Left ventricle myocardium inferior (tissue), 1 donor: ENCODE measurements at places on chromosomes 1 and 21.

GRCh38 chr1:205118752-205119151, 3.0 kb downstream of the RBBP5 start:
- no peak overlapping the region for H3K4me3 ChIP-seq
- DNase-seq, result no peak
- H3K27me3 ChIP-seq, result no peaks in the 10 kb centered on the region
- H3K4me1 ChIP-seq, result peaks cover 38% of the 10 kb centered on the region
- H3K27ac ChIP-seq, result no peak overlapping the region

GRCh38 chr1:178727014-178727895, 2.2 kb downstream of the RALGPS2 start:
- H3K4me1 ChIP-seq, result peaks cover 28% of the 10 kb centered on the region
- H3K36me3 ChIP-seq, result no peaks in the 10 kb centered on the region
- peak overlapping the region; percentile 83 for H3K4me3 ChIP-seq
- no peak for DNase-seq

- H3K27me3 ChIP-seq, result peaks cover 13% of the 10 kb centered on the region
- DNase-seq, result no peak
- peaks cover 26% of the 10 kb centered on the region for H3K4me1 ChIP-seq
- H3K36me3 ChIP-seq, result no peaks in the 10 kb centered on the region
- H3K27ac ChIP-seq, result no peak overlapping the region
These were observed 57.1 kb downstream of the WNT9A start for GRCh38 chr1:227890451-227891222.

GRCh38 chr1:10693497-10694273, 102.8 kb downstream of the CASZ1 start:
- DNase-seq, result no peak
- H3K4me1 ChIP-seq, result peaks cover 76% of the 10 kb centered on the region
- H3K4me3 ChIP-seq, result peak overlapping the region; percentile 79
- H3K27me3 ChIP-seq, result no peaks in the 10 kb centered on the region
- H3K36me3 ChIP-seq, result no peaks in the 10 kb centered on the region

DNA sequence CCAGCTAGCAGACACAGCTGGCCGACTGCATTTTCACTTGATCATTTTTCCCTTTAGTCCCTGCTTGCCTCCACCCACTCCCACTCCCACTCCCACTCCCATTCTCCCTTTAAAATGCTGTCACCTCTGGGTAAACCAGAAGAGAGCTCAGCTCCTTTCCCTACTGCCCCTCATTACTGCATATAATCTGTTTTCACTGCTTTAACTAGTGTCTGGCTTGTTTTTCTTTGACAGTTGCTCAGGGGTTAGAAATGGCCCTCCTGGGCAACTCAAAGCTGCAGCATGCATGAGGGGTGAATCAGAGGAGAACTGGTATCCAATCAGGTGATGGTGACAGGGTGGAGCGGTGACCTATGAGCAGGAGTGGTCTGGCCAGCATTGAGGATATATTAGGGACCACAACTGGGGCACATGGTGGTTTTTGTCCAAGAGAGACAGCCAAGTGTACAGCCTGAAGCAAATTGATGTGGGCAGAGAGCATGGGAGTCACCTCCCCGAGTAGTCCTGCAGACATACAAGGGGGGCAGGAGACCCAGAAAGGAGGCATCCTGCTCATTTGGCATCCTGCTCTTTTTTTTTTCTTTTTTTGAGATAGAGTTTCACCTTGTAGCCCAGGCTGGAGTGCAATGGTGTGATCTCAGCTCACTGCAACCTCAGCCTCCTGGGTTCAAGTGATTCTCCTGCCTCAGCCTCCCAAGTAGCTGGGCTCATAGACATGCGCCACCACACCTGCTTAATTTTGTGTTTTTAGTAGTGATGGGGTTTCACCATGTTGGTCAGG, 42.6 kb upstream of the SRSF10 start:
- peaks cover 53% of the 10 kb centered on the region for H3K4me1 ChIP-seq
- H3K27me3 ChIP-seq, result no peaks in the 10 kb centered on the region
- no peak overlapping the region for H3K4me3 ChIP-seq
- no peak for DNase-seq

- H3K27me3 ChIP-seq, result peaks cover 50% of the 10 kb centered on the region
- H3K4me1 ChIP-seq, result peaks cover 22% of the 10 kb centered on the region
- H3K4me3 ChIP-seq, result peak within 1 kb of the TSS; percentile 91
- peak; percentile 82 for DNase-seq
These were observed at the start of gene TTLL7 for GRCh38 chr1:83998498-83999315. TSS of gene TTLL7 (minus strand) at chr1:83999132. CDS start at chr1:83952211, 46,921 bp downstream.

- H3K36me3 ChIP-seq, result no peaks in the 10 kb centered on the region
- H3K27me3 ChIP-seq, result peaks cover 41% of the 10 kb centered on the region
- no peak overlapping the region for H3K27ac ChIP-seq
- no peak overlapping the region for H3K4me3 ChIP-seq
- H3K4me1 ChIP-seq, result no peaks in the 10 kb centered on the region
These were observed 9.2 kb upstream of the NBPF11 start for GRCh38 chr1:148161053-148161901.

- peak overlapping the region; percentile 65 for H3K27ac ChIP-seq
- no peak for DNase-seq
- no peak overlapping the region for H3K4me3 ChIP-seq
- no peaks in the 10 kb centered on the region for H3K36me3 ChIP-seq
These were observed 3.7 kb downstream of the CAMTA1 start for GRCh38 chr1:6788946-6789345.

GRCh38 chr1:10617931-10618885, 143.5 kb downstream of the PEX14 start:
- H3K36me3 ChIP-seq, result peaks cover 24% of the 10 kb centered on the region
- no peak overlapping the region for H3K27ac ChIP-seq
- DNase-seq, result no peak
- no peak overlapping the region for H3K4me3 ChIP-seq
- no peaks in the 10 kb centered on the region for H3K4me1 ChIP-seq

GRCh38 chr21:42160111-42160721, 58.7 kb upstream of the ABCG1 start:
- H3K27ac ChIP-seq, result no peak overlapping the region
- H3K4me1 ChIP-seq, result peaks cover 3% of the 10 kb centered on the region

- no peak for DNase-seq
- H3K36me3 ChIP-seq, result no peaks in the 10 kb centered on the region
- H3K4me1 ChIP-seq, result peaks cover 66% of the 10 kb centered on the region
- H3K27ac ChIP-seq, result peak overlapping the region; percentile 98
- H3K27me3 ChIP-seq, result no peaks in the 10 kb centered on the region
- H3K4me3 ChIP-seq, result no peak overlapping the region
These were observed 64.2 kb downstream of the IRF2BP2 start for GRCh38 chr1:234545517-234546386.

DNA sequence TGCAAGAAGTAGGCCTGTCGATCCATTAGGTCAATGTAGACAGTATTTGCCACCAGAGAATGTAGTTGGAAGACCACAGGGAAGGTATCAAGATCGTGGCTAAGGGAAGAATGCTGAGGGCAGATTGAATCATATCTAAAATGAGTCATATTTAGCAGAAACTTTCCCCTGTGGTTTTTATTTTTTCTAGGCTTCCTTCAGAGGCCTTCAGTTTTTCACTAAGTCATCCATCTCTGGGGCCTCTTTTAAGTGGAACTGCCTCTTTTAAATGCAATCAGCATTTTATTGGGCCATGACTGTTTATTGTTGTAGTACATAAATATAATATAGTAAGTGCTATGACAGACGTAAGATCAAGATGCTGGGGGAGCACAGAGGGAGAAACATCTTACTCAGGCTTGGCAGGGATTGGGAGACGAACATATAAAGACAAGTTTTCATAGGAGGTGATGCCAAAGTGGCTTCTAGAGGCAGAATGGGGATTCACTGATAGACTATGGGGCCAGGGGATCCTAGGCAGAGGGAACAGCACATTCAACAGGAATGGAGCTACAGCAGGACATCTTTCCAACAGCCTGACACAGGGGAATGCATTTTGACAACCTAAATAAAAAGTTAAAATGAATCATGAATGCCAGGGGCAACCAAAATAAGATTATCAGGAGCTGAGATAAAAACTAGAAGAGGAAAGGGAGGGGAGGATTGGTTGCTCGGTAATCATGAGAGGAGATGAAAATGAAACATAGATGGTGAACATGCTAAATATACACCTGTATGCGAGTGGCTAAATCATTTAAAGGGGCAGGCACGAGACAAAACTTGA, 20.1 kb downstream of the UBE2U start:
- no peaks in the 10 kb centered on the region for H3K36me3 ChIP-seq
- no peak overlapping the region for H3K27ac ChIP-seq
- no peaks in the 10 kb centered on the region for H3K4me1 ChIP-seq
- no peak overlapping the region for H3K4me3 ChIP-seq
- no peak for DNase-seq

DNA sequence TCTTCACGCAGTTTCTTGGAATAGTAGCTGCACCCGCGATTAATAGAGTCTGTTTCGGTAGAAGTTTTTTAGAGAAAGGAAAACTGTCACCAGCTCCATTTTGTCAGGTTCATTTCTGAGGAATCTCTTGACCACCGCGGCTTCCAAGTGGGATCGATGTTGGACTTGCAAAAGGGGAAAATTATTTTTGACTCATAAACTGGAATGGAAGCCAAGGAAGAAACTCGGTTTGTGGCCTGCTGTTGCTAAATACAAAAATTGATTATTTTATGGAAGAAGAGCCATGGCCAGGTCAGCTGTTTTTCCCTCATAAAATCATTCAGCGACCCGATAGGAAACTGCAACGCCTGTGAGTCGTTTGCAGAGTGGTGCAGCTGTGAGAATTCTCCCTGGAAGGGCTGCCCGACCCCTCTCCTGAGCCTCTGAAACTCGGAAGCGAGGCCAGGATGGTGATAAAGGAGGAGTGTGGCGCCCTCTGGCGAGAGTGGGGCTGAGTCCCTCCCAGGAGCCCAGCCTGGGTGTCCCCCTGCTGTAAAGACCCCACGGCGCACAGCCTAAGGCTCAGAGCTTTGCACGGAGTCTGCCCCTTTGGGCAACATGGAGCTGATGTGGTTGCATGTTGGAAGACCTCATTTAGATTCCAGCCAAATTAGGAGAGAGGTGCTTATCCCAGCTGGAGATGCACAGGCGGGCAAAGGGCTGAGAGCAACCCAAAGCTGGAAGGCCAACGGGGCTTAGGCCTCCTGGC, 83.6 kb upstream of the SLC25A33 start:
- H3K4me1 ChIP-seq, result peaks cover 4% of the 10 kb centered on the region

DNA sequence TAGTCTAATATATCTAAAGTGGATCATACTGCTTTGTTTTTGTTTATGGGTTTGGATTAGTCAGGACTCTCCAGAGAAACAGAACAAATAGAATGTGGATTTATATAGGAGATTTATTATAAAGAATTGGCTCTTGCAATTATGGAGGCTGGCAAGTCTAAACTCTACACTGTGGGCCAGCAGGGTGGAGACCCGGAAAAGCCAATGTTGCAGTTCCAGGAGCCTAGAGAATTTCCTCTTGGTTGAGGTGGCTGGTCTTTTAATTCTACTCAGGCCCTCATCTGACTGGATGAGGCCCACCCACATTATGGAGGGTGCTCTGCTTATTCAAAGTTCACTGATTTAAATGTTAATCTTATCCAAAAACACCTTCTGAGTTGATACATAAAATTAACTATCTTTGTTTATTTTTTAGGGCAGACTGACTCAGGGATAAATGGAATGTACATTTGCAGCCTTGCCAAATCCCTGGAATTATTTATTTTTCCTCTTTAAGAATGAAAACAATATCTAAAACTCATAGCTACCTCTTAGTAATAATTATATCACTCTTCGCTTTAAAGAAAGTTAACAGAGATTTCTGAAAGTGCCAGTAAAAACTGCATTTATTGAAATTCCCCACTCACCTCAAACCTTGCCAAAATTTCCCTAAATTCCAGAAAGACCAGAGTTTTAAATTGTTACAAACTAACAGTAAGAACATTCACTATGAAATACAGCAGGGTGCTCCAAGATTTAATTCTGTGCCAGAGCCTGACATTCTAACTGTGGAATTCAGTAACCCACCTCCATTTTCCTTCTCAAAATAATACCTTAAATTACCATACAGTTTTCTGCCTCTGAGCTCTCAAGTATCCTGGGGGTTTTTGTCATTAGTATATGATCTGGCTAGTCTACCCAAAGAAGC, 36.6 kb upstream of the SSX2IP start:
- peak overlapping the region; percentile 34 for H3K27ac ChIP-seq
- H3K4me1 ChIP-seq, result no peaks in the 10 kb centered on the region
- H3K4me3 ChIP-seq, result no peak overlapping the region

DNA sequence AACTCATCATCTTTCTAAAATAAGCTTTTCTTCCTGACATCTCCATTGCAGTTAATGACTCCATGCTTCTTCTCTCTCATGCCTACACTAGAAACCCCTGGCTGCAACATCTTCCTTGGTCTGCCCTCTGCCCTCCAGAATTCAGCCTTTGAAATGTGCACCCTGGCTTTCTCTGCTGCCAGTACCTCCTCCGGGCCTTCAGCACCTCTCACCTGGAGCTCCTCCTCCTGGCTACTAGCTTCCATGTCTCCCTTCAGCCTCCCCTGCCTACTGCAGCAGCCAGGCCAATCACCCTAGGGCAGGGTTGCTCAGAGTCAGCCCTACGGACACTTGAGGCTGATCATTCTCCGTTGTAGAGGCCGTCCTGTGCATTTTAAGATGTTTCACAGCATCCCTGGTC, 18.3 kb downstream of the SUSD4 start:
- H3K27ac ChIP-seq, result no peak overlapping the region
- no peak for DNase-seq

DNA sequence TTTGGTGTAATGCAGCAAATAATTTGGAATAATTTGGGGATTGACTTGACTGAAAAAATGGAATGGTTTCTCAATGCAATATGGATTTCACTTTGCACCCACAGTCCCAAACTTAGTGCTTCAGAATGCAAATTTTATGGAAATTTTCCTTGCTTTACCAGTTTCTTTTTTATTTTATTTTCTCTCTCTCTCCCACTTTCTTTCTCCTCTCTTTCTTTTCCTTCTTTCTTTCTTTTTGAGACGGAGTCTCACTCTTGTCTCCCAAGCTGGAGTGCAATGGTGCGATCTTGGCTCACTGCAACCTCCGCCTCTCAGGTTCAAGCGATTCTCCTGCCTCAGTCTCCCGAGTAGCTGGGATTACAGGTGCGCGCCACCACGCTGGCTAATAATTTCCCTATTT, 110.3 kb downstream of the KCNN3 start:
- DNase-seq, result no peak
- peak overlapping the region; percentile 67 for H3K4me3 ChIP-seq
- H3K4me1 ChIP-seq, result peaks cover 32% of the 10 kb centered on the region
- no peak overlapping the region for H3K27ac ChIP-seq

GRCh38 chr1:9417695-9418094, 121.6 kb upstream of the SLC25A33 start:
- no peak overlapping the region for H3K4me3 ChIP-seq
- peaks cover 22% of the 10 kb centered on the region for H3K4me1 ChIP-seq
- H3K36me3 ChIP-seq, result no peaks in the 10 kb centered on the region
- DNase-seq, result no peak
- no peak overlapping the region for H3K27ac ChIP-seq
